ENCODE measurements at places on chromosomes 11 and 22.

DNA sequence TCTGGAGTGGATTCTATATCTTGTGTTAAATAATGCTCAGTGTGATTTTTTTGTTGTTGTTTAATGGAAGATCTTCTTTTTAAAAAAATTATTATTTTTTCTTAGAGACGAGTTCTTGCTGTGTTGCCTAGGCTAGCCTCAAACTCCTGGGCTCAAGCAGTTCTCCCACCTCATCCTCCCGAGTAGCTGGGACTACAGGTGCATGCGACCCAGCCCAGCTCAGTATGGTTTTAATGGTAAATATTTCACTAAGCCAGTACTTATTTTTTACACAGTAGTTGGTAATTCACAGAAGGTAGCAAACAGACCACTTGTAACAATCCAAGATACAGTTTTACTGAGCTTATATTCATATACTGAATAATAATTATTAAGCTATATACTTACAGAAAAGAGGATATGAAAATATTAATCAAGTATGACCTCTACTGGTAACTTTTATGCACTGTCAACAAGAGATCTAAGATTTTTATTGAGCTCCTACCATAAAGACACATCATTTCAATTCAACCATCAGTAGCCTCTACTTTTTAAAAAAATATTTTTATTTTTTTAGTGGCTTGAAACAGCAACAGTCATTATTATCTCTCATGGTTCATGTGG, 6.1 kb upstream of the CD59 start:
- no peak for DNase-seq

DNA sequence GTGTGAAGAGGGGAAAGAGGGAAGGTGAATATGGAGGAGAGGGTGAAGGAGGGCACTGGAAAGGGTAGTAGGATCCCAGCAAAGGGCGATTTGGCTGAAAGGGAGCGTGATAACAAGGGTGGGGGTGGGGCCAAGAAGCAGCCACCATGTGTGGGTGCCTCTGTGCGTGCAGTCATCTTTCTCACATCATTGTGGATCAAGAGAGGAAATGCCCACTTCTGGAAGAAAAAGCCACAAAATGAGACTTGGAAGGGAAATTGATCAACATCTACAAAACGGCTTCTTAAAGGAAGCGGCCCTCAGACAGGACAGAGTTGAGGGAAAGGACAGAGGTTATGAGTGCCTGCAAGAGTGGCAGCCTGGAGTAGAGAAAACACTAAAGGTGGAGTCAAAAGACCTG, 1.2 kb upstream of the CXCR5 start:
- DNase-seq: no peak

GRCh38 chr22:43996170-43996980, 27.7 kb upstream of the PARVB start:
- peak; percentile 72 for DNase-seq

DNA sequence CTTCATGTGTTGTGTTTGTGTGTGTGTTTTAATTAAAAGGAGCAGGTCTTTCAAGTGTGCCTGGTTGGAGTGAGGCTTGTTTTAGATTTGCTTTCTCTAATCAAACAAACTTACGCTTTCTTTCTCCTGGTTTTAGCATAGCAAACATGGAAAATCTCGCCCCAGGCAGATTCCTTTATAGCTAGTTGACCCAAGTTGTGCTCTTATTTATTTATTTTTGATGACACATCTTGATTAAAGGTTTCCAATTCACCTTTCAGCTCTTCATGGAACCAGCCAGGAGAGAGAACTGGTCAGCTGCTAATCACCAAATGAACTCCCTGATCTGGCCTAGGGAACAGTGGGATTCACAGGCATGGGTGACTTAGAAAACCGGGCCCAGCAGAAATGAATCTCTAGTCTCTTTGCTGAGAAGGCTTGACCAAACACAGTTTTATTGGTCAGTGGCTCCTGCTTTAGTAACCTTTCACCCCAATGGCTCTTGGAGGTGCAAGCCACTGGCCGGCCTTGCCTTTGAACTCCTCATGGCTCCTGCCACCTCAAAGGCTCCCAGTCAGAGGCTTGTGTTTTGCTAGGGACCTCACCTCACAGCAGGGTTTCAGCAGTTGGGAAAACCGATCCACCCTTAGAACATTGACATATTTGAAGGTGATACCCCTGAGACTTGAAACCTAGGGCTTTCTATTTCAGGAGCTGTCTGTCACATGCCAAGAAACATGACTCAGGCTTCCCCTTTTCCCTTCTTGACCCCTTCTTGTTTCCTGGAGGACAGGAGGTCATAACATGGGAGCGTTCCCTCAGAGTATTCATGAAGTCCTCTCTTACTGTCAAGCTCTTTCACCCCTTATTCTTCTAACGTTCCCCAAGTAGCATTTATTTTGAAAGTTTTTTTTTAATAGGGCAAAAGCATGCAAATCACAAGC, 48.8 kb downstream of the EXT2 start:
- DNase-seq: no peak

DNA sequence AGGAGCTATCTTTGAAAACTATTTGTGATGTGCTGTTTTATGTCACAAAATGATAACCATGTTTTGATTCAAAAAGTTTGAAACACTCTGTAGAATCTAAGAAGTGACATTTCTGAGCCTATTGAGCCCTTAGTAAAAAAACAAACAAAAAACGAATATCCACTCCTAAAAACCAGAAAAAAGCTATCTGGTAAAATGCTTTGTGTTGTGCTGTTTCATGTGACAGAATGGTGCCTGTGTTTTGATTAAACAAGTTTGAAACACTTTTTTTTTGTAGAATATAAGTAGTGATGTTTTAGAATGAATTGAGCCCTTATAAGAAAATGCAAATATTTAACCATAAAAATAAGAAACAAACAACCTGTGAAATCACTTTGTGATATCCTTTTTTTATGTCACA, 105.2 kb upstream of the VPREB1 start:
- DNase-seq: no peak

GRCh38 chr11:104154296-104154695, 9.7 kb downstream of the PDGFD start:
- no peak for DNase-seq

- DNase-seq: no peak
Measured at GRCh38 chr11:134236834-134237556, 12.5 kb downstream of the VPS26B start.

DNA sequence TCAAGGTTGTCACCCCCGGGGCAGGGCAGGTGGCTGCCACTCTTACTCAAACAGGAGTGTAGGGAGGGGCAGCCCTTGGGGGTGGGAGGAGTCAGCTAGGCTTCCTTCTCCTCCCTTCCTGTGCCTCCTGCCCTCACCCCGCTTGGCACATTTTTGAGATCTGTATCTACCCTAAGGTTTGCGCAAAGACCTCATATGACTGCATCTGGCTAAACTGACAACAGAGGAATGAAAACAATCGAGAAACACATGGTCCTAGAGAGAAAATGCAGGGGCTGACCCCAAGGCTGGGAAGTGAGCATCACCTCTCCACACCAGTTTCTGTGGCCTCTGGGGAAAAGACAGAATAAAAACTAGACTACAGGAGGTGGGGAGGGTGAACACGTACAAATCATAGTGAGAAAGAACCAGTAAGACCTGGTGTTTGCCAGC, 28.1 kb downstream of the IGSF9B start:
- peak; percentile 47 for DNase-seq

DNA sequence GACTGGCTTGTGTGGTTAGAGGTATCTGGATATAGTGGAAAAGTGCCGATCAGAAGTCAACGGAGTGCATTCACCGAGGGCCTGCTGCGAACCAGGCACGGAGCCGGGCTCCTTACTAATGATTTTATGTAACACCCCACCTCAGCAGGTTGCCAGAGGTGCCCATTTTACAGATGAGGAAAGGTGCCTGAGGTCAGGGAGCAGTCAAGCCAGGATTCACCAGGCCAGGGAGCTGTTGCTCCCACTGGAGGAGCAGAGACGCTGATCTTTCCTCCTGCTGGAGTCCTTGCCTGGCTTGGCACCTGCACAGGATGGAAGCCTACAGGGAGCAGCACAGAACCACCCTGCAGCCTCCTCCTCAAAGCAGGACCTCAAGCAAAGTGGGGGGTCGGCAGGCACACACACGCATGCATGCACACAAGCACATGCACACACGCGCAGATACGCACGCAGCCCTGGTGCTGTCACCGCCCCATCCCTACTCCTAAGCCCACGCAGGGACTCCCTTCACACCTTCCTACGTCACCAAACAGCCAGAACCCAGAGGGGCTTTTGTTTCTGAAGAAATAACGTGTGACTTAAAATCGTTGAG, 16.2 kb downstream of the RSPH14 start:
- DNase-seq: no peak

- no peak for DNase-seq
Measured at GRCh38 chr11:128516886-128517285, 70.5 kb downstream of the ETS1 start.

DNA sequence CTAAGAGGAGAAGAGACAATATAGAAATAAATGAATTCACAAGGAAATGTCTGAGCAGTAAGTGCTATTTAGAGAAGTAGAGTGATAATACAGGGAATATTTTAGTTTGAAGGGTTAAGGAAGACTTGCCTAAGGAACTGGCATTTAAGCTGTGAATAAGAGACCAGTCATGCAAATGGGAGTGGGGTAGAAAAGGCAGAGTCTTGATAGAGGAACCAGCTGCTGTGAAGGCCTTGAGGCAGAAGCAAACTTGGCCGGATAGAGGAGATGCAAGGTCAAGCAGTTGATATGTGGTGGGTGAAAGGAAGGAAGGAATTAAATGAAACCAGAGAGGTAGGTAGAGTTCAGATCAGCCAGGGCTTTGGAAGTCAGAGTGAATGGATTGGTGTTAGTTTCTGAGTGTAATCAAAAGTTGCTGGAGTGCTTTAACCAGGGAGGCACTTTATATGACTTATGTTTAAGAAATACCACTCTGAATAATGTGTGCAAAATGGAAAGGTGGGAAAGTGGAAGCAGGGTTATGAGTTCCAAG, 198.4 kb upstream of the SESN3 start:
- DNase-seq: no peak
